Left colon (tissue), 2 donors: ENCODE measurements at places on chromosomes 13 and 19. TPM values are rescaled to one million over a fixed set of nuclear protein-coding genes. Genes with fewer than 3 reads are reported as not detected.
A peak's percentile ranks its signal among the peaks of the same experiment; 100 is the strongest.

DNA sequence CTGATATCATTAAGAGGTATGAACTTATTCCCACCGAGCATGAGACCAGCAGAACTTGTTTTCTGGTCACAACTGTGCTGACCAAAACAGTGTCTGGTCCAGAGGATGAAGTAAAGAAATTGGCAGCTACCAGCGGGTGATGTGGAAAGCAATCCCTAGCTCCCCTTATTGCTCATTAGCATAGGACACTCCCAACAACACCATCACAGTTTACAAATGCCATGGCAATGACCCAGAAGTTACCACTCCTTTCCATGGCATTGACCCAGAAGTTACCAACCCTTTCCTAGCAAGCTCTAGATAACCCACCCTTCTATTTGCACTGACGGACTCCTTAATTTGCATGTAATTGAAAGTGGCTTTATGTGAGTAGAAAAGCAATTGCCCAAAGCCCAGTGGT is 1856.1 kb downstream of the OLFM4 start:
- DNase-seq: no peak

- DNase-seq: no peak
Measured at GRCh38 chr13:100203696-100204367, 114.9 kb downstream of the PCCA start.

DNA sequence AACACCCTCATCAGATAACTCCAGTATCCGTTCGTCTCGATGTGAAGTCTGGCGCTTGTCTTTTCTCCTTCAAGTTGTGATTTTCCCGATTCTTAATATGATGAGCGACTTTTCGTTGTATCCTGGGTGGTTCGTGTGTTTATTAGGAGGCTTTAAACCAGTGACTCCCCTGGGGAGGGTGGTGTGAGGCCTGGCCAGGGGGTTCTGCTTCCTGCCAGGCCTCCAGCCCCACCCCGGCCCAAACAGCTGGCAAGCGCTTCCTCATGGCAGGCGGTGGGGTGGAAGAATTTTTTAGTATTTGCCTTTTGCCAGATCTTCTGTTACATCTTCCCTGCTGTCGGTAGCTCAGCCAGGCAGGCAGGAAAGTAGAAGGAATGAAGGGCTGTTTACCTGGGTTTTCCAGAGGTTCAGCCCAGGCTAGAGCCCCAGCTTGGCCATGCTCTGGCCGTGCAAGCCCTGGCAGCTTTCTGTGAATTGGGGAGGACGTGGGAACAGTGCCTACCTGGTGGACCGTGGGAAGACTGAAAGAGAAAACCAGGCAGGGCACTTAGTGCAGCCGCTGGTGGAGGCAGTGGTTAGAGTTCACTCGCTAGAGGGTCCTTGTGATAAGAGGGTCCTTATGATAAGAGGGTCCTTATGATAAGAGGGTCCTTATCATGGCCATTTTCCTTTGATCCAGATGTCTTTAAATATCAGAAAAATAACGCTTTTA is 37.7 kb upstream of the DCUN1D2 start:
- no peak for DNase-seq

DNA sequence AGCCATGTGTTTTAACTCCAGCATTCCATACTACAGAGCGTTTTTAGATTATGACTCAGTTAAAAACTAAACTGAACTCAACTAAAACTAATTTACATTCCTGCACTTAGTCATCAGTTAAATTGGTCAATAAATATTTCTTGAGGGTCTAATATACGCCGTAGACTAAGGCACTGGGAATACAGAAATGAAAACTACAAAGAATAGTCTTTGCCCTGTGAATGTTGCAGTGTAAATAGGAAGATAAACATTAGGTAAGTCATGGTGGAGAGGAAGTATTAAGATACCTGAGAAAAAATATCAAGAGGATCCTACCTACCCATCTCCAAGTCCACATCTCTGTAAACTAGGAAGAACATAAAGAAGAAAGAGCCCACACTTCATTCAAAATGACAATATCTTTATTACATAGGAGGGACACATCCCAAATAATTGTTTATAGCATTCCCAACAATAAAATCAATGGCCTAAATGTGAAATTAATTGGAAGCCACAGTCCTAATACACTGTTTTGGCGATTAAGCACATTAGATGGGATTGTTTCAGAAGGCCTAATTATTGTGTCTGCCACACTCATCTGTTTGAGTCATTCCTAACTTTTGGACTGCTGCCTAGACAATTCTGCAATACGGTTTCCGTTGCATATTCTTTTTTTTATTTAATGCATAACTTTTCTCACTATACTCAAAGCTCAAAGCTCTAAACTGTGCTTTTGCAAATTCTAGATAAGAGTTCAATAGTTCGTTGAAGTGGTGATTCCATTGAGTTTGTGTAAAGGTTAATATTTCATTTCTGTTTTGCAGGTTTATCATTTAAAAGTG is 52.9 kb downstream of the MBNL2 start:
- DNase-seq: no peak

- DNase-seq: no peak
Measured at GRCh38 chr19:2634228-2634951, 68.1 kb downstream of the GNG7 start.

- DNase-seq: no peak
Measured at GRCh38 chr13:59409634-59410200, 754.0 kb downstream of the DIAPH3 start.

GRCh38 chr13:111251646-111252445 is 68.6 kb upstream of the TEX29 start:
- no peak for DNase-seq

- DNase-seq: no peak
Measured at GRCh38 chr13:46546084-46546768, 6.7 kb upstream of the LRCH1 start.

DNA sequence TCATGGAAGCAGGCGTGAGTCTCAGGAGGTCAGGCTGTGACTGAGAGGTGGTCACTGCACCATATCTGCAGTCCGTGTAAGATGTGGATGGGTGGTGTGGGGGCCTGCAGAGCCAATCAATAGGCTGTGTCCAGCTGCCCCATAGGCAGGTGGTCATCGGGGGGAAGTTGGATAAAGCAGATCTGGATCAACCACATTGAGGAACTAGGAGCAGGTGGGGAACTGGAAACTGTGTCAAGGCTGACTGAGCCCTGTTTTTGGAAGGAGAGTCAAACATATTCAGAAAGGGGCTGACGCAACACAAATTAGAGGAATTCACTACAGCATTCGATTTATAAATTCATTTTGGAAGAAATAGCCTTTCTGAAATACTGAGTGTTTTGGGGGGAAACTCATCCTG is 15.0 kb downstream of the CLEC4M start:
- DNase-seq: no peak

DNA sequence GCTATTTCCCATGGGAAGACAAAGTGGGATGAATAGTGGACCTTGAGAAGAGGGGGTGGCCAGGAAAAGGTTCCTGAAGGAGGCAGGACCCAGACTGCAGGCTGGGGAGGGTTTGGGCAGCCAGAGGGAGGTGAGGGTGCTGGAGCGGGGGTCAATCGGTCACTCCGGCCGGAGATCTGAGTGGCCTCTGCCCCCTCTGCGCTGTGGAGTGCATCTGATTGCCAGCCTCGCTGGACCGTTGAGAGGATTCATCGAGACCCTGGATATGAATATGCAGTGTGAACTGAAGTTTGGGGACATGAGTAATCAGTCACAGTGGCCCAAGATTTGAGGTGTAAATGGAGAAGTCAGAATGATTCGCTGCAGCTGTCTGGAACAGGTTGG is 5.5 kb upstream of the ZNF580 start:
- DNase-seq: no peak

DNA sequence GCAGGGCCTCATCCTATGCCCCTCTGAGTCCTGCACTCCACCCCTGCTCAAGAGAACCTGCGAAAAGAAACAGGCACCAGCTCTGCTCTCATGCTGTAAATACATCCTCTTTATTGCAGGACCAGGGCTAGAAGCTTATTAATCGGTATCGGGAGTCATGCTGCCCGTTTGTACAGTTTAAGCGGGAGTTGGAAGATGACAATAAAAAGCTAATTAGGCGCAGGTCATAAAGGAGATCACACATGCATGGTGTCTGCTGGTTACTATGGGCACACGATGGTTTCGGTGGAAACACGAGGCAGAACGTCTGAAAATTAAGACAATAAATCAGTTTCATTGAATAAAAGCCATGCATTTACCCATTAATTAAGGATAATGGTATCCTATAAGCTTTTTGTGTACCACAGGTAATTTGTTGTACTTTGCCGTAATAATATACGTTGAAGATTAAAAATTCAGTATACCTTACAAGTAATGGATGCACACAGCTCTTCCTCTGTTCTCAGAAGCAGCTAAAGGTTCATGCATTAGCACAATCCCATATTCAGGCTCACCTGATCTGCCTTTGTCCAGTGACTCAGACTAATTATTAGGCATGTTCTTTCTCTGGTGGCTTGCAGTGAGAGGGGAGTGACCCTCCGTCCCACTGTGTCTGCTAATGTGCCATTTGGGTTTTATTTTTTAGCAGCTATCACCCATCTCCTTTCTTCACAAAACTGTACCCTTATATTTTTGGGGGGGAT is 406.0 kb downstream of the TSHZ3 start:
- DNase-seq: no peak

GRCh38 chr19:39109641-39110040 is 15.9 kb upstream of the PAK4 start:
- DNase-seq: no peak

DNA sequence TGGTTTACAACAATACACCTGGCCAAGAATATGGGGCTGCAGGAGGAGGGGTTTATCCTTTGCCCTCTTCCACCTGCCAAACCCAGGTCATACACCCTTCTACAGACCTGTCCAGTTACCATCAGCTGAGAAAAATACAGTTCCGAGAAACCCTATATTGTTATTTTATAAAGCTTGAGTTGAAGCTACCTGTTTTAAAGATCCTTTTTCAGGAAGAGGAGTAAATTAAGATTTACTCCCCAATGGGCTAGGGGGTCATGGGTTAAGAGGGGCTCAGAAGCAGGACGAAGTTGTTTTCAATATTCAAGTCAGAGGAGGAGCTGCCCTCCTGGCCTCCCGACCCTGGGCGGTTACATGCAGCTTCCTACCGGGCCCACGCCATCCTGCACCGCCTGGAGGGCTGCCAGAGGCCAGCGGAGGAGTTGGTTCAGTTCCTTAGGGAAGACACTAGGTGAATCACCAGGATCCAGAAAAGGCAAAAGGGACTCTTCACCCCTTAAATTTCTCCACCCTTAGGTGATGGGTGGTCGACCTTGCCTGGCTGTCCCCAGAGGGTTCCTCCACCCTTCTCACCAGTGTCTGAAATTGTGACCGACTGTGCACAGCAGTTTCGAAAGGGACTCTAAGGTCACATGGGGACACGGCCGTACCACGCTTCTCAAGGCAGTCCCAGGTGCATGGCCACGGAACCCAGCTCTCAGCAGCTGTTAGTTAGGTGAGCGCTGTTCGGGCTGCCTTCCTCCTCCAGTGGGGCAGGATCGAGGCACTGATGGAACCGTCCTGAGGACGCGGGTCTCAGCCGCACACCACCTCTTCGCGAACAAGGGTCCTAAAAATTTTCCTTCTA is 1.2 kb downstream of the GJB2 start:
- DNase-seq: peak; percentile 79

DNA sequence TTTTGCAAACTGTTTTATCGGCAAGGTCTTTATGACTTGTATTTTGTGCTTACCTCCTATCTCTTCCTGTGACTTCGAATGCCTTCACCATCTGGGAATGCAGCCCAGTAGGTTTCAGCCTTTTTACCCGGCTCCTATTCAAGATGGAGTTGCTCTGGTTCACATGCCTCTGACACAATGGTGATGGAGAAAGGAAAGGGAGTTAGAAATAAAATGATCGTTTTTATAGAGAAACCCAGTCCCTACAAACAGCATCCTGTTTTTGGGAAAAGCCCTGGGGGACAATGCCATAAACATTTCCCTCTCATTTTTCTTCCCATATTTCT is 27.5 kb upstream of the SLC46A3 start:
- DNase-seq: no peak

- DNase-seq: no peak
Measured at GRCh38 chr13:31350560-31350959, 150.8 kb downstream of the B3GLCT start.

DNA sequence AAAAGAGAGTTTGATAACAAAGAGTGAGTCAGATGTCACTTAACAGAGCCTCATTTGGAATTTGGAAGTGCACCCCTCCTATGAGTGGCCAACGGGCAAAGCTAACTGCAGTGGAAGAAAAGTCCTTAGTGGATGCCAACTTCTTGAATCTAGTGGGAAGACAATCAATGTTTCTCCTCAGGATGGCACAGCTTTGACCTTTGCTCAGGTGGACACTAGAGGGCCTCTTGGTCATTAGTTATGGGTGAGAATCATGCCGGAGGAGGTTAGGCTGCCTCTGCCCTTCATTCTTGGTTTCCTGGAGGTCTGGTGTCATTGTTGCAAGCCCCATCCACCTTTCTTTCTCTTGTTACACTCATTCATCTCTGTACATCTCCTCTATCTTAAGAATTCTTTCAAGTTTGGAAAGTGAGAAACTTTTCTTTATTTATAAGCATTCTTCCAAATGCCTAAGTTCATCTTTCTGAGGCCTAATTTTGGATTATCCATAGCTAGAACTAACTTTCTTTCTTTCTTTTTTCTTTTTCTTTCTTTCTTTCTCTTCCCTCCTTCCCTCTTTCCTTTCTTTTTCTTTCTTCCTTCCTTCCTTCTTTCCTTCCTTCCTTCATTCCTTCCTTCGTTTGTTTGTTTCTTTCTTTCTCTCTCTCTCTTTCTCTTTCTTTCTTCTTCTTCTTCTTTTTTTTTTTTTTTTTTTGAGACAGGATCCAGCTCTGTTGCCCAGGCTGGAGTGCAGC is 327.2 kb upstream of the TSHZ3 start:
- DNase-seq: no peak

GRCh38 chr19:17259934-17260333 is 4.6 kb downstream of the USHBP1 start:
- no peak for DNase-seq

DNA sequence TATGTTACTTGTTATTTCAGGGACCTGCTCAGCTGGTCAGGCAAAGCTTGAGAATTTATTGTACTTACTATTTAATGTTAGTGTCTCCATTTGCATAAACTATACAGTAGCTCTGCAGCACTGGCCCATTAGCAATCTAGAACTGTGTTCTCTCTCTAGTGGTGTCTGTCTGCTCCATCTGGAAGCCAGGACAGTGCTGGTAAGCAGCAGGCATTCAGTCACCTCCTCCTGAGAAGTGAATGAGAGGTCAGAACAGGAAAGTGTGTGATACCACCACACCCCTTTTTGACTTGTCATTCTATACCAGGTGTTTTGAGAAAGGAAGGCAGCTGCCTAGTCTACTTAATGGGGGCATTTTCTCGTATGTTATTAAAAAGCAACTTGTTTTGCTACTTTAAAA is 3.9 kb downstream of the COG3 start:
- no peak for DNase-seq

- no peak for DNase-seq
Measured at GRCh38 chr19:31099515-31100205, 249.6 kb downstream of the TSHZ3 start.

GRCh38 chr19:38204728-38205127 is 19.3 kb downstream of the DPF1 start:
- no peak for DNase-seq

GRCh38 chr13:99363949-99364348 is 56.8 kb upstream of the GPR183 start:
- DNase-seq: no peak

- DNase-seq: no peak
Measured at GRCh38 chr13:74256969-74257368, 122.8 kb upstream of the KLF12 start.

Gene RHPN2
- 87.5 TPM for total RNA-seq

Gene LILRA6
- total RNA-seq: 0.55 TPM

Gene ZNF490
- 10.1 TPM for total RNA-seq

Gene TEX101
- 0.34 TPM for total RNA-seq

Gene FUT3
- 253 TPM for total RNA-seq

Gene C1QTNF9B
- total RNA-seq: not detected

Gene FARP1
- 50.3 TPM for total RNA-seq

Gene WDR62
- total RNA-seq: 0.84 TPM

Gene ZNF723
- not detected for total RNA-seq

Gene RDH8
- total RNA-seq: not detected

Gene CEACAM16
- not detected for total RNA-seq
